Hepatocyte (in vitro differentiated cells): ENCODE measurements at places on chromosomes 5 and 9.

DNA sequence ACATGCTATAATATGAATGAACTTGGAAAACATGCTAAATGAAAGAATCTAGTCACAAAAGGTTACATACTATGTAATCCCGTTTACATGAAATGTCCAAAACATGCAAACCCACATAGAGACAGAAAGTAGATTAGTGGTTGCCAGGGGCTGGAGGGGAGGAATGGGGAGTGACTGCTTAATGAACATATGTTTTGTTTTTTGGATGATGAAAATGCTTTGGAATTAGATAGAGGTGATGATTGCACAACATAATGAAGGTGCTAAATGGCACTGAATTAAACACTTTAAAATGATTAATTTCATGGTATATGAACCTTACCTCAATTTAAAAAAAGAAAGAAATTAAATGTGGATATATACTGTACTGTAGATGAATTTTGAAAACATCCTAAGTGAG, 17.6 kb upstream of the NDFIP1 start:
- no peak for DNase-seq

DNA sequence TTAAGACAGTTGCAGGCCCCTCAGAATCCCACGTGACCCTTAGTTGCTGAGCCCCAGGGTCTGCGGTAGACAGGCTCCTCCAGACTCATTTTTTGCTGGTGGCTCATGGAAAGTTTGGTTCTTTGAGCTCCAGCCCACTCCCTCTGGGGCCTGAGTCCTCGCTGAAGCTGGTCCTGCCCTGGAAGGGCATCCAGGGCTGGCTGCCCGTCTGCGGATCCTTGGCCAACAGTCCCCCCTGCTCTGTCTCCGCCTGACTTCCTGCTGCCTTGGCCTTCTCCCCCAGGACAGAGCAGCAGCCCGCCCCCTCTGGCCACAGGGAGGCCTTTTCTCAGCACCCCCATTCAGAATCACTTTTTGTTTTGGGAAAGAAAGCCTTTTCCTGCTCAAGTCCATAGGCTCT, 24.4 kb downstream of the SLC6A7 start:
- DNase-seq, result no peak

DNA sequence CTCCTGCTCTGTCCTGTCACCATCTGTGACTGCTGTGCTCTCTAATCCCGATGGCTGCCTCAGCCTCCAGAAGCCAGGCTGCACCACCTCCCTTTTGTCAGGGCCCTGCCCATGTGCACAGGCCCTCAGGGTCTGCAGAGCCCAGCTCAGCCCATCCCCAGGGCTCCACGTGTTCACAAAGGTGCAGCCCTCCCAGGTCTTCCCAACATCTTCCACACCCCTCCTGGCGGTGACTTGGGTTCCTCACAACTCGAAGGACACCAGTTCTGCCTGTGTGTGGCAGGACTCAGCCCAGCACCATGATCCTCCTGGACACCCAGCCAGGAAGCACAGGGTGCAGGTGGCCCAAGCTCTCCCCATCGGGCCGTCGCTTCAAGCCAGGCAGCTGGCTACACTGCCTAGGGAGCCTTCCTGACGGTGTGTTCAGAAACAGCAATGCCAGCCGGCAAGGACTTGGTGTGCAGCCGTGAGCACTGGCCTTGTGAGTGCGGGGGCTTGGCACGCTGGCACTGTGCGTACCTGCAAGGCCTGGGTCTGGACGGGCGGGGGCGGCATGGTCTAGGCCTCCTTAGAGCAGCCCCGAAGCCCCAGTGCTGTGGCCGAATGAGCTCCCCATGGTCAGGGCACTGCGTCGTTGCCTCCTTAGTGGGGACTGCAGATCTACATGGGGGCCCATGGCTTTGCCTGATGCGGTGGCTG, 96.1 kb downstream of the MRPL36 start:
- no peak for DNase-seq

DNA sequence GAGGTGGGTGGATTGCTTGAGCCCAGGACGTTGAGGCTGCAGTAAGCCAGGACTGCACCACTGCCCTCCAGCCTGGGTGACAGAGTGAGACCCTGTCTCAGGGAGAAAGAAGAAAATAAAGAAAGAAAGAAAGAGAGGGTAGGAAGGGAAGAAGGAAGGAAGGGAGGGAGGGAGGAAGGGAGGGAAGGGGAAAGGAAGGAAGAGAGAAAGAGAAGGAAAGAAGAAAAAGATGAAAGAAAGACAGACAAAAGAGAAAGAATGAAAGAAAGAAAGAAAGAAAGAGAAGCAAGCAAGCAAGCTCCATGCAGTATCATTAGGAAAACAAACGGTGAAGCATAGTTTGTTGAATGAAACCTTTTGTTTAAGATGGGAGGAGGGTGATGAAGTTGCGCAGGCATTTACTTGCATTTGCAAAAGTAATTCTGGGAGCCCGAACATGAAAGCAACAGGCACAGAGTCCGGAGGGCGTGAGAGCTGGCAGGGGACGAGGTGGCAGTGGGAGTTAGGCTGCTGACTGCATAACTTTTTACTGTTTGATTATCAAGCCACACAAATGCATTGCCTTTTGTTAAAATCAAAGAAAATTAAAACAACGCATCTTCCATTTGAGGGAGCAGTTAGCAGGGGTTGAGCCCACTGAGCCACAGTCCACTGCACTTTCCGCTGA, 26.0 kb upstream of the CEP72 start:
- DNase-seq, result no peak

DNA sequence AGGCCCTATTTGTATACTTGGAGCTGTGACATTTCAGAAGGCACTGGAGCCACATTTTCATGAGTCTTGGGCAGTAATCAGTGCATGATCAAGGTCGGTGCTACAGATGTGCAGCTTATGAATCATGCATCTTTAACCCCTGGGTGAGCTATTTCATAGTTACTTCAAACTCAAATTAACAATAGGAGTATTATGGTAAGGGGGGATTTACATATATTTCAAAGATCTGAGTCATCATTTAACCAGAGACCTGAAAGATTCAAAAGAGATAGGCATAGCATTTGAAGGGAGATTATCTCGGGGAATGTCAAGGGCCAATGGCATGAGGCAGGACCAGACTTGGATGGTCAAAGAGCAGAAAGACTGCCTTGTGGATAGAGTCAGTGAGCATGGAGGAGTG, 169.0 kb upstream of the GRIN3A start:
- no peak for DNase-seq

DNA sequence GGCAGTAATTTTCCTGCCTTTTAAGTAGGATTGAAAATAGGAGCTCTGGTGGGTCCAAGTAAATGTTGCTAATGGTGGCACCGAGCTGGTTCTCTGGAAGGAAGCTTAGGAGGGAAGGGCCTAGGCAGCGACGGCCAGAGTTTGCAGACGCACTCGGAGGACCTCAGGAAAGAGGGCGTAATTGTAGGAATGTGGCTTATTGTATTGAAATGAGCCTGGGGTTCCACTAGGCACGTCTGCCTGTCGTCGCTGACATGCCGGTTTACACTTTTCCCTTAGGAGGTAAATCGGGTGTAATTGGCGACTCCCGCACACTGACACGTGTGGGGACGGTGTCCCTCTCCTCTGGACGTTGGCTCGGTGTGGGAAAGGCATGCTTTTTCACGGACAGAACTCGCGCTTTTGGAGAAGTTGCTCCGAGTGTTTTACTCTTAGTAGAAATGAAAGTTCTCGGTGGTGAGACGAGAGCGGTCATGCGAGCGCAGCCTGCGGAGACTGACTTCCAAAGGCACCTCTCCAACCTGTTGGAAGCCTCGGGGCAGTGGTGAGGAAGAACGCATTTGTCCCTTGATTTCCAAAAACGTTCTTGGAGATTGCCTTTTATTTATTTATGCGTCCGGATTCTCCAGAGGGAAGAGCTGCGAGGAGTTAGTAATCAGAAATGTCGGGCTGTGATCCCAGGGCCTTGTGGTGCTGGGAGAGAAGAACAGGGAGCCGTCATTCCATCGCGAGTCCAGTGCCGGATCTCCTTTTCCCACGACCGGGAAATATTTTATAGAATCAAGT, 1.3 kb downstream of the NR4A3 start:
- peak; percentile 16 for DNase-seq

DNA sequence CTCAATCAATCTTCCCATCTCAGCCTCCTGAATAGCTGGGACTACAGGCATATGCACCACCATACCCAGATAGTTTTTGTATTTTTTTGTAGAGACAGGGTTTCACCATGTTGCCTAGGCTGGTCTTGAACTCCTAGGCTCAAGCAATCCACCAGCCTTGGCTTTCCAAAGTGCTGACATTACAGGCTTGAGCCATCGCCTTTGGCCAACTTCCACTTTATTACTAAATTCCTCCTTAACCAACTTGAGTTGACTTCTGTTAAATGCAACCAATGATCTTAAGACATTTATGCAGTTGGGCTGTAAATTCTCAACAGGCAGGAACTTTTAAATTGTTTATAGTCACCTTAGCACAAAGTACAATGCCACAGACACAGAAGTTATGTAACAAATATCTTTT, 2.8 kb downstream of the LARS1 start:
- no peak for DNase-seq

GRCh38 chr9:127754099-127755060, 19.3 kb upstream of the TOR2A start:
- no peak for DNase-seq
